NCI-H460 (cell line): ENCODE measurements at places on chromosomes 1 and 21. TPM values are rescaled to one million over a fixed set of nuclear protein-coding genes. Genes with fewer than 3 reads are reported as not detected.

GRCh38 chr1:114008480-114008941, 29.2 kb downstream of the OLFML3 start:
- DNase-seq, result no peak

DNA sequence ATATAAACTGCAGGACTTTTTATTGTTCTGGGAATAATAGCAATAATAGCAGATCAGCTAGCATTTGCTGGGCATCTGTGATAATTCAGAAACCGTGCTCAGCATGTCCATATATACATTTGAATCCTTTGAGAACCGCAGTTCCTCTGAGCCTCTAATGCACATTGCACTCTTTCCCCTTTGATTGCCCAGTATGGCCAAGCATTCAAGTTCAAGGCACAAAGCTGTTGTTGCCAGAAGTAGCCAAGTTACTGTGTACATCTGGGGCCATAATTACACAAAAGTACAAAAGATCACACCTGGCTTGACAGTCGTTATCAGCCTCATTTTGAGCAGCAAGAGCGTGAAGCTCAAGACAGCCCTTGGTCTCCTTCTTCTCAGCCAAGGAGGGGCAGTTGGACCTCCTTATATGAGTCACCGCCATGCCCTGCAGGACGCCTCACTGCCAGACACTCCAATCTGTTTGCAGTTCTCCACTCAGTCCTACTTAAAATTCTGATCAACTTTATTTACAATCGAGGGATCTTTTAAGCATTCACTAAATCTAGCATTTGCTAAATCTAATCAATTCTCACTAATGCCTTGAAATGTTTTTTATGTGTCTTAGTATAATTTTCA, 216.0 kb downstream of the SLC35F3 start:
- DNase-seq, result no peak

The MAP7D1 gene
- total RNA-seq, result 33.7 and 33.9 TPM in 2 replicates

DNA sequence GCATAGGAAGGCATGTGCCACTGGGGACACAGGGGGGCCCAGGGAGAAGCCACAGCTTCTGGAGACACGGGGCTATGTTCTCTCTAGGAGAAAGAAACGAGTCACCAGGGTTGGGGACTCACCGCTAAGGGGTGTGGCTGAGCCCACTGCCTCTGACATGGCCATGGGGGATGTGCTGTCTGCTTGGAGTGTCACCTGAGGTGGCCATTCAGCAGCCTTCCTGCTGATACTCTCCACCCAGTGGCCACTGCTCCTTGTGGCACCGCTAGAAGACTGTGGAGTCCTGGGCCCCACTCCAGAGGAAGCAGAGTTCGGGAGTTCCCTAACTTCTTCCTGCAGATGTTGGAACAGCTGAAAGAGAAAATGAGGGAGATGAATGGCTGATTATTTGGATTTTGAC, 91.2 kb upstream of the SLC45A1 start:
- DNase-seq, result no peak

The NPR1 gene
- 3.0 and 3.3 TPM in 2 replicates for total RNA-seq

- DNase-seq, result peak; percentile 64
Measured at GRCh38 chr1:94061513-94062443, 59.2 kb downstream of the ABCA4 start.

GRCh38 chr1:33256471-33257206, at the start of gene ZNF362:
TSS of gene ZNF362 (plus strand) at chr1:33256492. CDS start at chr1:33270575, 14,083 bp downstream.
- DNase-seq, result peak; percentile 48

DNA sequence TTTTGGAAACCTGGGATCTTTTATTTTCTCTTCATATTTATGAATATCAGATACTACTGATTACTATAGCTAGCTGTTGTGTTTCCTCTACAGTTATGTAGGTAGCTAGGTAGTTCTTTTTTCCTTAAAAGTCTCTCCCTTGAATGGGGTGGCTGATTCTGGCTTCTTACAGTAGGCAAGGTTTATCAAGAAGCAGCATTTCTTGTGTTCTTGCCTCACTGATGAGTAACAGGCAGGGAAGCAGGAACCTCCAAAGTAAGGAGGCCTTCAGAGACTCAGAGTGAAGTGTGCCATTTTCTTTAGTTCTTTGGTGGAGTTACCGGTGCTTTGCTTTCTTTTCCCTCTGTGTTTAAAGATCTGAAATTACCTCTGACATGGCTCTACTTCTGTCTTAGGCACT, 56.0 kb downstream of the ZMYM4 start:
- no peak for DNase-seq

The TIAM1 gene
- 1.1 and 2.7 TPM in 2 replicates for total RNA-seq

The UMODL1 gene
- total RNA-seq, result not detected in 2 replicates

DNA sequence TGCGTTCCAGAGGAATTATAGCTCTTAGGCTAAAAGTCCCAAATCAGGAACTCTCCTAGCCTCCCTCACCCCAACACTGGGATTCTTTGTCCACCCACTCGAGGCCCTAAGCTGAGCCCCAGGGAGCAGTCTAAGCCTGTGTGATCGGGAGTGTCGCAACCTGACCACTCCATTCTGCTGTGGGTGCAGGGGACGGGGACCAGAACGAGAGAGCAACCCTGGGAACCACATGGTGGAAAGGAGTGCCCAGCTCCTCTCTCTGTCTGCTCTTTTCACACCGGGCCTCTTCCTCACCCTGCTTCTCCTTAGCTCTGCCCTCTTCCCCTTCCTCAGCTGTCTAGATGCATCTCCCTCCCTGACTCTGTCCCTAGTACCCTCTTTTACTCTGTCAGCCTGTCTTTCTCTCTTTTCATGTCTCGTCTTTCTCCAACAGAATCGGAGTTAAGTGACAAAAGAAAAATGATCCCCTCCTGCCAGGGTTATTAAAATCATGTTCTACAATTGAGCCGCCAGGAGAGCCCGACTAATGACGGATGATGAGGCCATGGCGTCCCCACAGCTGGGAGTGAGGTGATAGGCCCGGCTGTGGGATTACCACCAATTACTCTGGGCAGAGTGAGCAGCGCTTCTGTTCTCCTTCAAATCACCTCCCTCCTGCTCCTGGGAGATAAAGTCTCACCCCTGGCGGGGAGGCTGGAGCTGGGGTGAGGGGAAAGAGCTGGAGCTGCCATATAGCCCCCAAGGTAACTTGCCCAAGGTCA, 34.5 kb upstream of the CSF3R start:
- no peak for DNase-seq

DNA sequence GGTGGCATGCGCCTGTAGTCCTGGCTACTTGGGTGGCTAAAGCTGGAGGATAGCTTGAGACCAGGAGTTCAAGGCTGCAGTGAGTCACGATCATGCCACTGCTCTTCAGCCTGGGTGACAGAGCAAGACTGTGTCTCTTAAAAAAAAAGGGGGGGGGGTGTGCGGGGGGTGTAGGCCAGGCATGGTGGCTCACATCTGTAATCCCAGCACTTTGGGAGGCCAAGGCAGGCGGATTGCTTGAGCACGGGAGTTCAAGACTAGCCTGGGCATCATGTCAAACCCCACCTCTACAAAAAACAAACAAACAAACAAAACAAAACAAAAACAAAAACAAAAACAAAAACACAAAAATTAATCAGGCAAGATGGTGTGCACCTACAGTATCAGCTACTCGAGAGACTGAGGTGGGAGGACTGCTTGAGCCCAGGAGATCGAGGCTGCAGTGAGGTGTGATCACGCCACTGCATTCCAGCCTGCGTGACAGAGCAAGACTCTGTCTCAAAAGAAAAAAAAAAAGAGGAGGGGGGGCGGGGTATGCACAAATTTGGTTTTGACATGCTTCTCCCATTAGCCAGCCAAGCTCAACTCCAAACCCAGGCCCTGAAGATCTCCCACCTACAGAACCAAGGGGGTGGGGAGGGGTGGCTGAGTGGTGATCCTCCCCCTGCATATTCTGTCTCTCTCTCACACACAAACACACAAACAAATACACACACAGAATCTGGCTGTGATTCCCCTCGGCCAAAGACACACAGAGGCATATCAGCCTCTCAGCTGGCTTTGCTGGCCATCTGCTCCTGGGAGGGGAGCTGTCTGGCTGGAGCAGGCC, 3.1 kb downstream of the PTAFR start:
- DNase-seq, result no peak

GRCh38 chr21:36010801-36011200, 49.5 kb downstream of the SETD4 start:
- no peak for DNase-seq

DNA sequence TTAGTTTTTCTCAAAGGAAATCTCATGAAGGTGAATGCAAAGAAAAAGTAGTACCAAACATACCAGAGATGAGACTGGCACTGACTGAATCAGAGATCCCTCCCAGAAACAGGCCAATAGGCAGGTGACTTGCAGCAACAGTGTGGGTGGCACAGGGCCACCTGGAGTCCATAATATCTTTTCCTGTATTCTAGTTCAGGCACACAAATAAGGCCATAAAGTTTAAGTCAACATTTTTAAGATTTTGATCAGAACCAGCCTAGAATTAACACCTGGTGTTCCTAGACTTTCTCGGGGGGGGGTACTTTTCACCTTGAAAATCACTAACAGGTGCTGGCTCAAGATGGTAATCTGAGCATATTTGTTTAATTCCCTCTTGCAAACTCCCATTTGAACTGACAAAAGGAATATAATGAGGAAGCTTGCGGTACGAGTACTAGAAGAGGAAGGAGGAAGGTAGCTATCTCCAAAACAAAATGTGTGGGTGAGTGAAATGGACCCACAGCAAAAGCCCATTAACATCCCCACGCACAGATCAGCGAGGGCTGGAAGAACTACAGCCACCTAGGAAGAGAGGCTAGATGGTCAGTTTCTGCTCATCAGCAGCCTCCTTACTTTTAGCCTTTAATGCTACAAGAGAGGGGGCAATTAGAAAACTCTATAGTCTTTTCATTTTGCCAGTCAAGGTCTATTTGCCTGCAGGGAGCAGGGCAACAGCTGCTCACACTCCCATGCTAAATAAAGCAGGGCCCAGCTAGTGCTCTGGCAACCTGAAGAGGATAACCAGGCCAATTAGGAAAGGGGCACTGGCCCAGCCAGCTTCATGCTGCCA, 18.9 kb downstream of the SDE2 start:
- DNase-seq, result no peak

DNA sequence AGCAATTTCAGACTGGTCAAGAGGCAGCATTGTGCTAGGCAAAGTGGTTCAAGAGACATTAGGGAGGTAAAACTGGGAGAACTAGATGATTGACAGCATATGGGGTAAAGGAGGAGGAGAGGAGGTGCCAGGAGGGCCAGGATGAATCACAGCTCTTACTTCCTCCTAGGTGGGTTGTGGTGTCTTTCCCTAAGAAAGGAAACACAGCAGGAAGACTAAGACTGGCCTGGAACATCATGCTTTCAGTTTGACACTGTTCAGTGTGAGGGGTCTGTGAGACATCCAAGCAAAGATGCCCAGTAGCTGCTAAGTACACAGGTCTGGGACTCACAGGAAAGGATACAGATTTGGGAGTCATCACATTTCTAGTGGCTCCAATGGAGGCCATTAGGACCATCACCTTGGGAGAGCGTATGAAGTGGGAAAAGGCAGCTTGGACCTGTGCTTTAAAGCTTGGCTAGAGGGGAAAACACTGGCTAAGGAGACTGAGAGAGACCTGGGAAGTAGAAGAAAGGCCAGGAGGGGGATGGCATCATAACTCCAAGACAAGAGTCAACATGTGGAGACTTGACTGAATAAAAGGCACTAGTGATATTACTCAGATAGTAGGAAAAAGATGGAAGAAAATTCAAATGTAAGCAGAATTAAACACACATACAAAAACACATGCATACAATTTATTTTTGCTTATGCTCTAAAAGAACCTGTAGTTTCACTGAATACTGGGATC, 17.3 kb downstream of the CD58 start:
- no peak for DNase-seq

- no peak for DNase-seq
Measured at GRCh38 chr1:218804014-218804785, 369.5 kb upstream of the LYPLAL1 start.

- DNase-seq, result no peak
Measured at GRCh38 chr1:170734412-170735175, 70.7 kb downstream of the PRRX1 start.

DNA sequence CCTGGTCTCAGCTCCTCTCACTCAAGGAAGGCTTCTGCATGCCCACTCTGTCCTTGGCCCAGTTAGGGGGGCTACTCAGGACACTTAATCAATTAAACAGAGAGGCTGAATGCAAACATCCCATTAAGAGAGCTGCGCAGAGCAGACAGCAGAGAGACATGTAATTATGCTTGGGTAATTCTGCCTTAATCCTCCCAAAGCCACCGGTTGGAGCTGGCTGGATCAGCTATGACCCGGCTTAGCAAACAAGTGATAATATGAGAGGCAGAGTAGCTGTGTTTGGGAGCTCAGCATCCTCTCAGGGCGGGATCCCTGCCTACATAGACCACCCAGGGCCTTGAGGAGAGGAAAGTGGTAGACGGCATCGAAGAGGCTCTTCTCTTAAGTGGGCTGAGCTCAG, 183.2 kb downstream of the GRIK3 start:
- no peak for DNase-seq

- DNase-seq, result no peak
Measured at GRCh38 chr1:233094691-233095090, 144.3 kb downstream of the NTPCR start.

GRCh38 chr1:224498574-224499170, 64.1 kb upstream of the WDR26 start:
- no peak for DNase-seq

The RUNX1 gene
- total RNA-seq, result 7.3 and 10.6 TPM in 2 replicates

DNA sequence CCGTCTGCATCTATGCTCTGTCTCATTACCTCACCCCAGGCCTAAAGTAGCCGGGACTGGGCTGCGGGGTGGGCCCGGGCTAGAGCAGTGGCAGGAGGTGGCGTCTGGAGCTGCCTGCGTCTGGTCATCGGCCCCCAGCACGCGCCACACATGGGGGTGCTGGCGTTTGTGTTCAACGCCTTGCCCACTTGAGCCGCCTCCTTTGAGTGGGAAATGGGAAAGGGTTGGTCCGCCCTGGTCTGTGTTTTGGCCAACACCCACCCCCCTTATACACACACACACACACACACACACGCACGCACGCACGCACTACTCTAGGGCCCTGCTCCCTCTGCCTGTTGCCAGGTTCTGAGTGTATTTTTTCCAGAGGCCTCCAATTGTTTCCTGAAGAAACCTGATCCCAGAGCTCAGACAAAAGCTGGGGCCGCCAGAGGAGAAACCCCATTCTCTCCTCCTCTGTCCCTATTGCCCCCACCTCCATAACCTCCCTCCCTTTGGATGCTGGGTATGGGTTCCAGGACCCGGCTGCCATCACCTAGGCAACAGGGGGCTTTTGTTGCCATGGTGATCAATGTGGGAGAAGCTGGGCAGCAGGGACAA, 10.1 kb downstream of the VANGL2 start:
- no peak for DNase-seq

DNA sequence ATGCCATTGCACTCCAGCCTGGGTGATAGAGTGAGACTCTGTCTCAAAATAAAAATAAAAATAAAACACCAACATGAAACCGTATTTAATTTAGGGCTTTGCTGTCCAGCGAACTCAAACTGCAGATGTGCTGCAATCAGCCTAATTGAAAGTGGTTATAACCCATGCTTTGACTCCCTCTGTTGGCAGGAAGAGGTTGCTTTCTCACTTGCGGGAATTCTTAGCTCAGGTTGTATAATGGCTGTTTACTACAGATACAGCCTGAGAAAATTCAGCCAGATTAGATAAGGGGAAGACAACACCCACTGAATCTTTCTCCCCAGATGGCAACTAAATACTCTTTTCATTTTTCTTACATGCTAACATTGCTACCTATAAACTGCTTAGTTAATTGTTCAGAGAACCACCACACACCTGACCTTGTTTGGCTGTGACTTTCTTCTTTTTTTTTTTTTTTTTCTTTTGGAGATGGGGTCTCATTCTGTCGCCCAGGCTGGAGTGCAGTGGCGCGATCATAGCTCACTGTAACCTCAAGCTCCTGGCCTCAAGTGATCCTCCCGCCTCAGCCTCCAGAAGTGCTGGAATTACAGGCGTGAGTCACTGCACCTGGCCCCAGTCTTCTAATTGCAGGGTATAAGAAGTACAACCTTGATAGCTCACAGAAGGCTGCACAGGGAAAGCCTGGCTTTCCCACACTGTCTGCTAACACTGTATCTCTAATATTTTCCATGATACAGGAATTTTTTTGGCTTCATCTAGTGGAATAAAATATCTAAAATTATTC, 34.6 kb downstream of the DNTTIP2 start:
- DNase-seq, result peak; percentile 72
